Aorta (tissue), 5 donors: ENCODE measurements at places on chromosomes 7 and 10. TPM values are rescaled to one million over a fixed set of nuclear protein-coding genes. Genes with fewer than 3 reads are reported as not detected.

GRCh38 chr7:103396471-103396870 is 49.0 kb downstream of the PSMC2 start:
- no peak overlapping the region for H3K27ac ChIP-seq
- H3K4me1 ChIP-seq, result no peaks in the 10 kb centered on the region
- no peaks in the 10 kb centered on the region for H3K36me3 ChIP-seq
- H3K4me3 ChIP-seq, result no peak overlapping the region
- no peak for DNase-seq

DNA sequence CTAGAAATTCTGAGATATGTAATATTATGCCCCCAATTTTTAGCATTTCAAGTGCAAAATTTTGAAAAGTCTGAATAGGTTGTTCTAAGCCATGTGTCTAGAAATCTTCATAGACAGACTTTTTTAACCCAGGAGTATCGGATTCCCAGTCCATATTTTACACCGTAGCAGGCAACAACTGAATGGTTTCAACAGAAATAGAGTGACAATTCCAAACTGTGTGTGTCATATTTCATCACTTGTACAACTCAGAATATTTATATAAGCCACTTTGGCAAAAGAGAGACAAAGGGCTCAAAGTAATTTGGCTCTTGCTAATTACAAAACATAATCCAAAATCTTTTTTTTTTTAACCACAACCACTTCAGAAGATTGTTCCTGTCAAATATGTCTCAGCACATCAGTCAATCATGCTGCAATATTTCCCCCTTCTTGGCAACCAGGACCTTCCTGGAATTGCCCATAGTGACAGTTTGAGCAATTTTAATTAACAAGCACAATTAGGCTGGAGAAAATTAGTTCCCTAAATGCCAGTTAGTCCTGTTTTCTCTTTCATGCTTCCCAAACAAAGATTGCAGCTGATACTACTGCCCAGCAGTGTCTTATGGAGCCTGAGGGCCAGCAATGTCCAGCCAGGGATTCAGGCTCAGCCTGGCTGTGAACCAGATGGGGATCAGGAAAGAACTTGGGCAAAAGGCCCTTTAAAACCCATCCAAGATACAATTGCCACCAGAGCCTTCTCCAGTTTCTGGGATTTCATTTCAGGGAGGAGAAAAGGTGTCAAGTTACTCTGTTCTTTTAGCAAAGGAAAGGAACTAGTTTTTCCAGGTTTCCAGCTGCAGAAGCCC is 533.3 kb upstream of the GHITM start:
- H3K36me3 ChIP-seq, result no peaks in the 10 kb centered on the region
- no peak for DNase-seq
- H3K4me3 ChIP-seq, result no peak overlapping the region
- no peak overlapping the region for H3K27ac ChIP-seq
- H3K27me3 ChIP-seq, result no peaks in the 10 kb centered on the region
- no peaks in the 10 kb centered on the region for H3K4me1 ChIP-seq

GRCh38 chr7:133183042-133183794 is 69.7 kb upstream of the EXOC4 start:
- no peak for DNase-seq
- H3K27ac ChIP-seq, result no peak overlapping the region
- H3K4me1 ChIP-seq, result no peaks in the 10 kb centered on the region
- no peak overlapping the region for H3K4me3 ChIP-seq
- no peaks in the 10 kb centered on the region for H3K36me3 ChIP-seq
- H3K27me3 ChIP-seq, result no peaks in the 10 kb centered on the region

DNA sequence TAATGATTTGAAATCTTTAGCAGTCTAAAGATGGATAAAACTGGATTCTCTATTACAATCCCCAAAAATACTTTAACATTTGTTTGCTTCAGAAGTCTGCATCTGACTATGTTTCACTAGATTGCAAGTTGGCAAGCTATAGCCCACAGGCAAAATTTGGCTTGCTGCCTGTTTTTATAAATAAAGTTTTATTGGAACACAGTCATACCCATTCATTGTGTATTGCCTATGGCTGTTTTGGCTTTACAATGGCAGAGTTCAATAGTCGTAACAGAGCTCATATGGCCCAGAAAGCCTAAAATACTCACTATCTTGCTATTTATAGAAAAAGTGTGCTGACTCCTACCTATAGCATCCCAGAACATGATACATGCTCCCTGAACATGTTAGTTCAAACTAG is 89.0 kb upstream of the GPR141 start:
- H3K4me1 ChIP-seq, result no peaks in the 10 kb centered on the region
- no peak overlapping the region for H3K4me3 ChIP-seq
- no peak overlapping the region for H3K27ac ChIP-seq
- no peaks in the 10 kb centered on the region for H3K36me3 ChIP-seq
- no peaks in the 10 kb centered on the region for H3K27me3 ChIP-seq

- no peak for DNase-seq
- H3K27ac ChIP-seq, result no peak overlapping the region
- no peak overlapping the region for H3K4me3 ChIP-seq
- no peaks in the 10 kb centered on the region for H3K36me3 ChIP-seq
Observed at GRCh38 chr7:97187067-97187466, 69.6 kb downstream of the SDHAF3 start.

DNA sequence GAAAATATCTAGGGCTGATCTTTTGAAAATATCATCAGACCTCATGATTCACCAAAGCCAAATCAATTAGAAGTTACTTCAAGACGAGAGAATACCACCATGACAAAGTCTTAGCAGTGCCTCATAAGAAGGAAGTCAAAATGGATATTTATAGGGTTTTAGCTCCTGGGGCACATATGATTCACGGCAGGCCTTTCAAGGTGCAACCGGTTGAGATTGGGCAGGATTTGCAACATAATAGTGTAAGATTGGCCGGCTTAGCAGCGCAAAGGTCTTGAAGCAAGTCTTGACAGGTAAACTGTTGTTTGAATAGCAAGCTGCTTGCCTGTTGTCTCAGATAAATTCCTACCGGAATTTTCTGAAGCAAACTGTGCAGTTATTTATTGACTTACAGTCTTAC is 17.5 kb downstream of the ADRB1 start:
- no peak for DNase-seq
- H3K36me3 ChIP-seq, result no peaks in the 10 kb centered on the region
- H3K27ac ChIP-seq, result no peak overlapping the region
- H3K4me3 ChIP-seq, result no peak overlapping the region
- no peaks in the 10 kb centered on the region for H3K4me1 ChIP-seq

DNA sequence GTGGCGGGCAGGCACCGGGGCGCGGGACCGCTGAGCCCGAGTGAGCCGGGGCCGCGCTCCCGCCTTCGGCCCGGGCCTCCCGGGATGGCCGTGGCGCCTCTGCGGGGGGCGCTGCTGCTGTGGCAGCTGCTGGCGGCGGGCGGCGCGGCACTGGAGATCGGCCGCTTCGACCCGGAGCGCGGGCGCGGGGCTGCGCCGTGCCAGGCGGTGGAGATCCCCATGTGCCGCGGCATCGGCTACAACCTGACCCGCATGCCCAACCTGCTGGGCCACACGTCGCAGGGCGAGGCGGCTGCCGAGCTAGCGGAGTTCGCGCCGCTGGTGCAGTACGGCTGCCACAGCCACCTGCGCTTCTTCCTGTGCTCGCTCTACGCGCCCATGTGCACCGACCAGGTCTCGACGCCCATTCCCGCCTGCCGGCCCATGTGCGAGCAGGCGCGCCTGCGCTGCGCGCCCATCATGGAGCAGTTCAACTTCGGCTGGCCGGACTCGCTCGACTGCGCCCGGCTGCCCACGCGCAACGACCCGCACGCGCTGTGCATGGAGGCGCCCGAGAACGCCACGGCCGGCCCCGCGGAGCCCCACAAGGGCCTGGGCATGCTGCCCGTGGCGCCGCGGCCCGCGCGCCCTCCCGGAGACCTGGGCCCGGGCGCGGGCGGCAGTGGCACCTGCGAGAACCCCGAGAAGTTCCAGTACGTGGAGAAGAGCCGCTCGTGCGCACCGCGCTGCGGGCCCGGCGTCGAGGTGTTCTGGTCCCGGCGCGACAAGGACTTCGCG is 534 bp downstream of the FZD9 start:
- no peak overlapping the region for H3K27ac ChIP-seq
- peak overlapping the region; percentile 0 for H3K4me3 ChIP-seq
- H3K4me1 ChIP-seq, result no peaks in the 10 kb centered on the region
- no peak for DNase-seq

DNA sequence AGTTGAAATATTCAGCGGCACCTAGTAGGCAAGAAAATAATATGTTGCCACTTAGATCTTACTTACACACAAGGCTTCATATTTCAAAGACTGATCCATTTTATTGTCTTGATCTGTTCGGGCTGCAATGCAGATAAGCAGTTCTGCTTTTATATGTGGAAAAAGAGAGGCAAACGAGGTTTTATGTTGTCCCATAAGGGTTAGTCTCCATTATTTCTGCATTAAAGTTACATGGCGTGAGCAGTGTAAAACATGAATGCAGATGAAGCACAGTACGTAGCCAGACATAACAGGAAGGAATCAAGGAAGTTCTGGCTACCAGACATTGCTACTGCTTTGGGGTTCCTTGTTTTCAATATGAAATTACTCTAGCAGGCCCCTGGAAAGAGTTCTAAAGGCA is 224.8 kb downstream of the BBS9 start:
- no peak overlapping the region for H3K27ac ChIP-seq
- H3K4me3 ChIP-seq, result no peak overlapping the region
- no peak for DNase-seq

DNA sequence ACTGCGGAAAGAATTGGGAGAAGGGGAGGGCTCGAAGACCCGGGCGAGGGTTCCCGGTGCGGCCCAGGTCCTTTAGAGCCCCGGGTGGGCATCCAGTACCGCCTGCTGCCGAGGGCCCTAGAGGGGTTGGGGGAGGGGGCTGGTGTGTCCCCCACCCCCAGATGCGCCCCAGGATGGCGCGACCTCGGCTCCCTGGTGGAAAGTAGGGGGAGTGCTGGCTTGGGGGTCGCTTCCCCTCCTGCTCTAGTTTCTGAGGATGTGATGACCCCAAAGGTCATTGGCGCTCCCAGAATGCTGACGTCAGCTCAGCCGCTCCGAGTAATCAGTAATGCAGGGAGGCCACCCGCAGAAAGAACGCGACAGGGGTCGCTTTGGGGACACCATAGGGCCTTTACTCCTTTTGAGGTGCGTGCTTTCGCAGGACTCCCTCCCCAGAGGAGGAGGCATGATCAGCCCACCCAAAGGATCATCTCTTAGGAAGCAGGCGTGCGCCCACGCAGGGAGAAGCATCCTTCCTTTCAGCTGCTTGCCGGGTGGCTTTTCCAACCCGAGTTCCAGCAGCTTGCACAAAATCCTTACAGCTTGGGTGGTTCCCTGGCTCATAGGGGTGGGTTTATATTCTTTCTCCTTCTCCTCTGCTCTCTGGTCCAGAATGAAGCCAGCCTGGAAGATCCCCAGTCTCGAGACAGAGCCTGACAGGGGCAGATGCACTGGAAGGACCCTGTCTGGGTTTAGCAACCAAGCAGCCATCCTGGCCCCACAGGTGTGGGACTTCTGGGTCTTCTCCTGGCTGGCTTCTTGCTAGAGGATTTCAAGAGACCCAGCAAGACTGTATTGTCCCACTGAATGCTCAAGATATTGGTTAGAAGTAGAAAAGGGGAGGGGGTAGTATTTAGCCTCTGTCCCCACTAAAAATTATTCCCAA is 1.3 kb upstream of the PRKAG2 start:
- H3K36me3 ChIP-seq, result no peaks in the 10 kb centered on the region
- H3K27me3 ChIP-seq, result no peaks in the 10 kb centered on the region
- no peaks in the 10 kb centered on the region for H3K4me1 ChIP-seq
- no peak overlapping the region for H3K4me3 ChIP-seq

GRCh38 chr7:153934629-153935028 is 117.6 kb upstream of the DPP6 start:
- DNase-seq, result no peak
- no peak overlapping the region for H3K4me3 ChIP-seq
- H3K4me1 ChIP-seq, result no peaks in the 10 kb centered on the region
- no peaks in the 10 kb centered on the region for H3K36me3 ChIP-seq

- H3K27me3 ChIP-seq, result no peaks in the 10 kb centered on the region
- H3K27ac ChIP-seq, result no peak overlapping the region
- DNase-seq, result no peak
- H3K4me1 ChIP-seq, result no peaks in the 10 kb centered on the region
- H3K4me3 ChIP-seq, result no peak overlapping the region
Observed at GRCh38 chr7:37097983-37098382, 350.7 kb downstream of the ELMO1 start.

GRCh38 chr7:20293336-20293735 is 37.4 kb upstream of the ITGB8 start:
- no peaks in the 10 kb centered on the region for H3K36me3 ChIP-seq
- no peaks in the 10 kb centered on the region for H3K4me1 ChIP-seq
- H3K4me3 ChIP-seq, result no peak overlapping the region
- no peak overlapping the region for H3K27ac ChIP-seq

GRCh38 chr10:52644373-52645186 is 128.0 kb downstream of the MBL2 start:
- no peaks in the 10 kb centered on the region for H3K36me3 ChIP-seq
- H3K27me3 ChIP-seq, result no peaks in the 10 kb centered on the region
- no peak overlapping the region for H3K27ac ChIP-seq
- no peak overlapping the region for H3K4me3 ChIP-seq
- no peak for DNase-seq
- no peaks in the 10 kb centered on the region for H3K4me1 ChIP-seq

GRCh38 chr7:64747802-64748201 is 46.4 kb upstream of the ZNF138 start:
- H3K4me3 ChIP-seq, result no peak overlapping the region
- H3K27ac ChIP-seq, result no peak overlapping the region
- no peak for DNase-seq
- H3K36me3 ChIP-seq, result no peaks in the 10 kb centered on the region
- no peaks in the 10 kb centered on the region for H3K27me3 ChIP-seq

- H3K4me3 ChIP-seq, result no peak overlapping the region
- H3K27ac ChIP-seq, result no peak overlapping the region
- no peaks in the 10 kb centered on the region for H3K27me3 ChIP-seq
- H3K4me1 ChIP-seq, result no peaks in the 10 kb centered on the region
- peak; percentile 50 for DNase-seq
Observed at GRCh38 chr10:71838264-71839211, 12.5 kb downstream of the PSAP start.

DNA sequence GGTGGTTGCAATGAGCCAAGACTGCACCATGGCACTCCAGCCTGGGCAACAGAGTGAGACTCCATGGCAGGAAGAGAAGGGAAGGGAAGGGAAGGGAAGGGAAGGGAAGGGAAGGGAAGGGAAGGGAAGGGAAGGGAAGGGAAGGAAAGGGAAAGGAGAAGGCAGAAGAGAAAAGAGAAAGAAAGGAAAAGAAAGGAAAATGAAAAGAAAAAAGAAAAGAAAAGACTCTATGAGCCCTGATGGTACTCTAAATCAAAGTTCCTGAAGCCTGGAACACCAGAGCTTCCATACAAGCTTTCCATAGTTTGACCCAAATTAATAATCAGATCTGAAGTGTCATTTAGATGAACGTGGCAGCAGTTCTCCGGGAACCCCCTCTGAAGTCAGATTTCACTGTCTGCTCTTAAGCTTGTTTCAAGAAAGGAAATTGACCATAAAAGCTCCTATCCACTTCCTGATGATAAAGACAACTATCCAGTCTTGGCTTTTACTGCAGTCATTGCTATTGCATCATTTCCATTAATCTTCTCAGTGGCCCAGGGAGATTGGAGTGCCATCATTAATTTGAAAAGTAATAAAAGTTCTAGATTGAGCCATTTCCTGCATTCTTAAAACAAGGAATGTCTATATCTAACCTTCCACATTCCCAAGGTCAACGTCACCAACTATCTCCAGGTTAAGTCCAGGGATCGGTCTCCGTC is 44.2 kb upstream of the FRMD4A start:
- H3K4me3 ChIP-seq, result no peak overlapping the region
- H3K36me3 ChIP-seq, result no peaks in the 10 kb centered on the region
- DNase-seq, result no peak

The PRPS1L1 gene
- total RNA-seq, result not detected

The AHCYL2 gene
- total RNA-seq, result 19.9 TPM

The SUV39H2 gene
- total RNA-seq, result 5.2 TPM

The GHRHR gene
- 1.4 TPM for total RNA-seq

The ITIH5 gene
- 23.3 TPM for total RNA-seq

The ACSM6 gene
- not detected for total RNA-seq

The NODAL gene
- not detected for total RNA-seq

The MYL7 gene
- total RNA-seq, result not detected

The YAE1 gene
- total RNA-seq, result 20.8 TPM

The LRRC18 gene
- total RNA-seq, result not detected

The SSBP1 gene
- total RNA-seq, result 72.1 TPM
